Stimulated activated naive CD4-positive, alpha-beta T cell (primary cell): ENCODE measurements at places on chromosomes 3 and 15.

DNA sequence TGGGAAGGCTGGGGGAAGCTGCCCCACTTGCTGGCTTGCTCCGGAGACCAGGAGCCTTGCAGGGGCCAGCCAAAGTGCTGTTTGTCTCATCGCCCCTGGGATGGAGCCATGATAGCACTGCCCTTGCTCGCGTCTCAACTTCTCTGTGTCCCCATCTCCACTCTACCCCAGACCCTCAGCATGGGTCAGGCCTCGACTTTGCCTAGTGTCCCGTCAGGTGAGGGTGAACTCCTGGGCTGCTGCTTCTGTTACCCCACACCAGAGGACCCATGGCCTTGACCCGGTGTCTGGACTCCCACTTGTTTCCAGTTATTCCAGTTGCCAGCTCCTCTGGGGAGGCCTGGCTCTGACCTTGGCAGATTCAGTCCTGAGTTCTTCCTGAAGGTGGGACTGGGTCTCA is 36.5 kb upstream of the DUSP7 start:
- DNase-seq = no peak

DNA sequence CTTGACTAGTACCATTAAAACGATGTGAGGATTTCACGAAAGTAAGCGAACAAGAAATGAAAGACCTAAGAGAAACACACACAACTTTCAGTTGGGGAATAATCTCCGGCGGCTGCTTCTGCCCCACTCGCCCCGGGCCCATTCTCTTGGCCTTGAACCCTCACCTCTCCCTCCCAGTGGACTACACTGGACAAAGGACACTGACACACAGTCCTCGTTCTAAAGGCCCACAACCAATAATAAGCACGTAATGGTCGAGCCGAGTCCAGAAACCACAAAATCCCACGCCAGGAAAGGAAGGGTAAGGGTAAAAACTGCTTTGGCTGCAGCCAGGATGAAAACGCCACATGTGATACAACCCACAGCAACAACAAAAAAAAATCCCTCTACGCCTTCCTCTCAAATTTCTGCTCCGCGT is 469 bp downstream of the ZNF770 start:
- no peak for DNase-seq

DNA sequence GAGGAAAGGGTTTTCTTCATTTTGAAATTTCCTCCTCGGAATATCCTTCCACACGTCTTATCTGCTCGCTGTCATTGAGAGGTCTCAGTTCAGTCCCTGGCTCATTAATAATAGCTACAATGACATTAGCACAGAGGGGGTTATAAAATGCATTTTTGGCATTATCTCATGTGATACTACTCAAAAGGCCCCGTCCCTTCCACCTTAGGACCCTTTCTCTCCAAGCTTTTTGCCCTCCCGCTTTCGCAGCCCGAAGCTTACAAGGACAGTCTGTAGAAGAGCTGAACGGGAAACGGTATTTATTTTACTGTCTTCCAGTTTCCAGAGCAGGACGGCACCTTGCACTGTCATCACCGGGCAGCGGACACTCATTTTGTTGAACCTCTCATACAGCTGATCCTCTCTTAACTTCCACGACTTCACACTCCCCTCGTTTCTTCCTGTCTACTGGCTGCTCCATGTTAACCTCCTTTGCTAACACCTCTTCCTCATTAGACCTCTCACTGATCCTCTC is 5.6 kb upstream of the PLEKHO2 start:
- no peak for DNase-seq

DNA sequence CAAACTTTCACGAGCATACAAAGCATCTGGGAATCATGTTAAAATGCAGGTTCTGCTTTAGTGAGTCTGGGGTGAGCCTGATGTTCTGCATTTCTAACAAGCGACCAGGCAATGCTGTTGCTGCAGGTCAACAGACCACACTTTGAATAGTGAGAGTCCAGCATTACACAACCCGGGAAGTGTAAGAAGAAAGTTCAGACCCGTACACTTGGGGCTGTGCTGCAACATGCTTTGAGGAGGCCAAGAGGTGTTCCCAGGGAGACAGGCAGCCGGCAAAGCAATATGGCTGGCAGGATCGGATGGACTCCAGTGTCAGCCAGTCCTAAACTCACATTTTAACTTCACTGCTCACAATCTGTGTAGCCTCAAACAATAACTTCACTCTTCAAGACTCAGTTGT is 134.2 kb downstream of the LIPC start:
- no peak for DNase-seq

GRCh38 chr3:50454481-50455070 is 48.9 kb downstream of the CACNA2D2 start:
- DNase-seq = no peak

DNA sequence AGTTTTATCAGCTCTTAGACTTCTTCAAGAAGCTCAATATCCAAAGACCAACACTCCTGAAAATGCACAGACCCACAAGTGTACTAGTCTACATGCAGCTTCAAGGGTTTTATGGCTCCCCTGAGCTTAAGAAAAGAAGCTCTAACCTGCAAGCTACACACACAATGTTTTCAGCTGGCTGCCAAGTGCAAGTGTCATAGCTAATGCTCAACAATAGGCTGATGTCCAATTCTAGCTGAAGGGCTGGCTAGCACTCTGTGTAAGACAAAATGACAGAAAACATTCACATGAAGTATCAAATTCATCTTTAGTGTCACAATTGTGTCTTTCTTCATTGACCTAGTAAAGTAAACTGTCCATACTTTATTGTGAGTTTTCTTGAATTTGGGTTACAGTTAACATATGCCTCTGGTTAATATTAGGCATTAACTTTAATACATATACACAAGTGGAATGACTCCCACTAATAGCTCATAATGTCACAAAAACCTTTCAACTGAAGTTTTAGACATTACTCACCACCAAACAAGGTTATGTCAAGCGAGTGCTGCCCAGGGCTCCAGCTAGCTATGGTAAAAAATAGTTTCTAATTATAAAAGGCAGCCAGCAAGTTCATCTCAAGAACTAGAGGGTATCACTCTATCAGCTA is 15.1 kb downstream of the ABI3BP start:
- no peak for DNase-seq

- no peak for DNase-seq
These were observed 562.5 kb downstream of the UNC13C start for GRCh38 chr15:54540721-54541120.

GRCh38 chr3:129687586-129688125 is 81.2 kb upstream of the PLXND1 start:
- DNase-seq = no peak

GRCh38 chr15:52695154-52695553 is 16.0 kb upstream of the ATOSA start:
- DNase-seq = no peak

- DNase-seq = no peak
These were observed 762.7 kb downstream of the ROBO1 start for GRCh38 chr3:79005084-79005483.

GRCh38 chr15:71153823-71154524 is 38.7 kb downstream of the THSD4 start:
- no peak for DNase-seq

DNA sequence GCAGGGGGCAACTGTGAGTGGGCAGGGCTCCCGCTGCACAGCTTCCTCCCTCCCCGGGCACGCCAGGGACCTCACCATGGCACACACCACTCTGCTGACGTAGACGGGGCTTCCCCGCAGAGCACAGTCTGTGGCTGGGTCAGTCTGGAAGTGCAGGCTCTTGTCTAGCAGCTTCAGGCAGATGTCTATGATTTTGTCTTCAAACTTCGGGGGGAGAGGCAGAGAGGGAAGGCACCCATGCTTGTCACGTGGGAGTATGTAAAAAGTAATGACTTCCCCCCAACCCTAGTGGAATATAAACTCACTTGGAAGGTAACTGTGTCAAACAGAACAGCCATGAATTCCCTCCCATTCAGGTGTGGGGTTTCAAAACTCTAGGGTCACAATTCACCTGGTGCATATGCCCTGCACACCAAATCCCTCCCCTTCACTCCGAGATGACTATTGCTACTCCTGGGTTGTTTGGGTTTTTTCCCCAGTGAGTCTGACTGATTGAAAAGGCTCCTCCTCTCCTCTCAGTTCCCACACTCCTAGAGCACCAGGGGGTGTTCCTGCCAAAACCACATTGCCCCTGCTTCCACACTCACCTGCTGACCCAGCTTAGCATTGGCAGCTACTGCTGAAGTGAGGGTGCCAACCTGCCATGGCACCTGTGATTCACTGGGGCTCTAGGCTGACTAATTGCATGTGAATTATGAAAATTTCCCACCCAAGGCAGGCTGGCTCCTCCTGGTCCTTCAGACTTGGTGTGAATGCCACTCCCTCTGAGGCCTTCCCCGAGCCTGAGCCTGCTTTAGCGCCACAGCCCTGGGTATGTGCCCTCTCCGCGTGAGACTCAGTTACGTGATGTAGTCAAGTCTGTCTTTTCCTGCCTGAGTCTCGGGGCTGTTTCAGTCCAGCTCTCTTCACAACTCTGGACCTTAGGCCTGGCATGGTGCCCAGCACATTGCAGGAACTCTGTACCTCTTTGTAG is 13.0 kb downstream of the TGM5 start:
- no peak for DNase-seq

DNA sequence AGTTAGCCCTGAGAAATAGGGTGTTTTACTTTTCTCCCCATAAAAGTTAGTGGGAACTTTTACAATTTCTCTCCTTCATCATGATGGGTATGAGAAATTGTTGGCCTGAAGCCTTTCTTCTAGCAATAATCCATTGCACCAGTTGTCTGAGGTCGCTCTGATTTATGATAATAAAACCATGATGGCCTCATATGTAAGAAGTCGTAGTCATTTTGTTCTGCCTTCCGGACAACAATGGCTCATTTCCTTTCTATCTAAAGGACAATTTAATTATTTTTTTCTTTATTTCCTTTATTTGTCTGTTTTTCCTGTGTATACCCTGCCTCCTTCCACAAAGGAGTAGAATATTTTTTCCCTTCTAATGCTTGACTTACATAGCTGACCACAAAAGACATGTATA is 31.6 kb upstream of the GNB4 start:
- no peak for DNase-seq

DNA sequence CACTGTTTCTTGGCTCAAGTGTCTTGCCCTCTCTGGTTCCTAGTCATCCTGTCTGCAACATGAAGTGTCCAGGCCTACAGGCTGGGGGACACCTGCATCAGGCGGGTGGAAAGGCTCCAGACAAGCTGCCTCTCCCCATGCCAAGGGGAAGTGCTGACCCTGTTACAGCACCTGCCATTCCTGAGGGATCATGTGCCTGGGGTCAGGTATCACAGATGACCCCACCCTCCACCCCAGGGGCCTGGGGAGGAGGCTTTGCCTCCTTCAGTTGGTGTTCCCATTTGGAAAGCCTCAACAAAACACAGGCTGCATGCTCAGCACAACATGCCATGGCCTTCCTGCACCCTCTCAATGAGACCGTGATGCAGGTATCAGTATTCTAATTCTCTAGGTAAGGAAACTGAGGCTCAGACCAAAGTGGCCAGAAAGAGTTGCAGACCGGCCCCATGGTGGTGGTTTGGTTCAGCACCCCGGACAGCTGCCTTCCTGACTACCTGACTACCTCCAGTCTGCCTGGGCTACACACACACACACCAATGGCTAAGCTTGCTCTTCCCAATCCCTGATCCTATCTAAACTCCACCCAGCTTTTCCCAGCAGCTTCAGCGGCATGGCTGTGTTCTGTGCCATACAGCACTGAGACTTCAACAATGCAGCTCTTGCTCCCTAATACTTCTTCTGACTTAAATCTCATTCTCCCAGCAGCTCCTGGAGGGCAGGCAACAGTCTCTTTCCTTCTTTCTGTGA is 69.7 kb upstream of the LINGO1 start:
- no peak for DNase-seq

GRCh38 chr3:194933465-194933864 is 247.8 kb downstream of the FAM43A start:
- DNase-seq = no peak

DNA sequence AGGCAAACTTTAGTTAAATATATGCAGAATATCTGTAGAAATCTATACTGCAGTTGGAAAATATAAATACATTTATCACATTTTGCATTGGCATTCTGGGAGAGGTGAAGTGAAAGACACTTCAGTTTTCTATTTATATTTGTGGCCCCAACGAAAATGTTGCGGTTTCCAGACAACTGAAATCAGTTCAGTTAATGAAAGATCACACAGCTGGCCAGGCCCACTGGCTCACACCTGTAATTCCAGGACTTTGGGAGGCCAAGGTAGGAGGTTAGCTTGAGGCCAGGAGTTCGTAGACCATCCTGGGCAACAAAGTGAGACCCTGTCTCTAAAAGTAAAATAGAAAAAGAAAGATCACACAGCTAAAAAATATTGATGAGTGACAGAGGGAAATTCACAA is 11.9 kb upstream of the CLASP2 start:
- no peak for DNase-seq

GRCh38 chr3:148914936-148915690 is 50.0 kb downstream of the CPA3 start:
- DNase-seq = no peak

DNA sequence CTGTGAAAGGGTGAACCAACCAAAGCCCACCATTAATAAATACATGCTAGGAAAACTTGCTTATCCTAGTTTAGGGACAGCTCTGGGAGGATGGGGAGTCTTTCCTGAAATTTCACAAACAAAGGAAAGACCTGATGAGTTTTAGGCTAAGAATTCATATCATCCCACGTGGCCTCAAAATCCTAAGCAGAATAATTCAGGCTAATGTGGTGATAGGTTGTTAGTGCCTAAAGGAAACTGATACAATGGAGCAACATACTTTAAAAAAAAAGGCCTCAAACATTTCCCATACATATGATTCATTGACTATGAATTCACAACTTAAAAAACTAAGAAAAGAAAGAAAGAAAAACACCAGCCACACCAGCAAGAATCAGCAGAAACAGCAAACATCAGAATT is 126.9 kb upstream of the CNTN4 start:
- DNase-seq = no peak

DNA sequence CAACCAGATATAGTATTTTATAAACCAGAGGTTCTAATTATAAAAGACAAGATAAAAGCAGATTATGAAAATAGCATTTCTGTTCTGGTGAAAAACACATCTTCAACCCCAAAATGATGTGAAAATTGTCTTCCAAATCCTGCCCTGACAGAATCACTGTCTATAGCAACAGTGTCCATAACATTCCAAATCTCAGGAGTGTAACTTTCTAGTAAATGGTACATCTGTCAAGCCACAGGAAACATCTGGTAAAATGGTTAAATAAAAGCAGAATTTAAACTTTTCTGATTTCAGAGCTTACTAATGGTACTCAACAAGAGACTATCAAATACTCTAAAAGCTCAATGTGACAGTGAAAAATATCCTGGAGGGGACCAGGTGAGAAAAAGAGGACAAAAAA is 60.5 kb downstream of the VGLL4 start:
- no peak for DNase-seq

DNA sequence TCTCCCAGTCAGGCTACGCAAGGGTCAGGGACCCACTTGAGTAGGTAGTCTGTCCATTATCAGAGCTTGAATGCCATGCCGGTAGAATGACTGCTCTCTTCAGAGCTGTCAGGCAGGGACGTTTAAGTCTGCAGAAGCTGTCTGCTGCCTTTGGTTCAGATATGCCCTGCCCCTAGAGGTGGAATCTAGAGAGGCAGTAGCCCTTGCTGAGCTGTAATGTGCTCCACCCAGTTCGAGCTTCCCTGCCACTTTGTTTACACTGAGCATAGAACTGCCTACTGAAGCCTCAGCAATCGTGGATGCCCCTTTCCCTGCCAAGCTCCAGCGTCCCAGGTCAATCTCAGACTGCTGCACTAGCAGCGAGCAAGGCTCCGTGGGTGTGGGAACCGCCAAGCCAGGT is 57.5 kb upstream of the SETMAR start:
- no peak for DNase-seq
